H9 (cell line): ENCODE measurements at places on chromosomes 4 and X.

DNA sequence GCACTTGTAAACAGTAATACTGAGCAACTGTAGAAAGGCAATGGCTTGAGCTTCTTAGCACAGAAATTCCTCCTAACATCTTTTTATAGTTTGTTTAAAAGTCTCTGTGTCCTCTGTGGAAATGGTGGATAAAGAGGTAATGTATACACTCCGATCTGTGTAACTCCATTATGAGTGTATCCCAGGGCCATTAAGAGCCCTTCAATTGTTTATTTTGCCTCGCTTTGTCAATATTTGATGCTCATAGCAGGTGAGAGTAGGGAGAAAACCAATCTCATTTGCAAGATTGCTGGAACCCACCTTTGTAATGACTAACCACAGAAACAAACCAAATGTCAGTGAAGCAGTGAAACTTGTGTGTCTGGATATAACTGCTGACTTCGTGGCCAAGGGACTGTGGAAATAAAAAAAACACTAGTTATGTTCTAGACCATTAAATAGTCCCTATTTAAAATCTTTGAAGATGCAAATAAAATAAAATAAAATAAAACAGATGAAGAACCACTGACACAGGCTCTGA lies 598.2 kb upstream of the BOD1L1 start:
- H3K27ac ChIP-seq = no peak overlapping the region
- no peak overlapping the region for H3K4me3 ChIP-seq
- H3K36me3 ChIP-seq = no peaks in the 10 kb centered on the region
- no peak for DNase-seq

DNA sequence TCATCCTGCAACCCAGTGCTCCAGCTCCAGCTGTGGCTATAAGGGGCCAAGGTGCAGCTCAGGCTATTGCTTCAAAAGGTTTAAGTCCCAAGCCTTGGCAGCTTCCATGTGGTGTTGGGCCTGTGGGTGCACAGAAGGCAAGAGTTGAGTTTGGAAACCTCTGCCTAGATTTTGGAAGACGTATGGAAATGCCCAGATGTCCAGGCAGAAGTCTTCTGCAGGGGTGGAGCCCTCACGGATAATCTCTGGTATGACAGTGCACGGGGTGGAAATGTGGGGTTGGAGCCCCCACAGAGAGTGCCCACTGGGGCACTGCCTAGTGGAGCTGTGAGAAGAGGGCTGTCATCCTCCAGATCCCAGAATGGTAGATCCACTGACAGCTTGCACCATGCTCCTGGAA lies 44.5 kb downstream of the CYTL1 start:
- no peak overlapping the region for H3K27ac ChIP-seq
- no peaks in the 10 kb centered on the region for H3K4me1 ChIP-seq
- no peak for DNase-seq

GRCh38 chr4:32472918-32473317 lies 1752.7 kb downstream of the PCDH7 start:
- peak; percentile 32 for DNase-seq
- no peaks in the 10 kb centered on the region for H3K27me3 ChIP-seq
- no peaks in the 10 kb centered on the region for H3K4me1 ChIP-seq

GRCh38 chr4:96955226-96955625 lies 1115.3 kb downstream of the PDHA2 start:
- H3K4me1 ChIP-seq = no peaks in the 10 kb centered on the region
- DNase-seq = no peak
- H3K27me3 ChIP-seq = no peaks in the 10 kb centered on the region
- H3K27ac ChIP-seq = no peak overlapping the region
- H3K4me3 ChIP-seq = no peak overlapping the region

- H3K27me3 ChIP-seq = no peaks in the 10 kb centered on the region
- no peak overlapping the region for H3K27ac ChIP-seq
- H3K4me3 ChIP-seq = no peak overlapping the region
- peaks cover 4% of the 10 kb centered on the region; the same call in 1 of the 2 replicates for H3K4me1 ChIP-seq
- no peaks in the 10 kb centered on the region for H3K36me3 ChIP-seq
Measured at GRCh38 chrX:111259559-111259958, 10.7 kb downstream of the CAPN6 start.

DNA sequence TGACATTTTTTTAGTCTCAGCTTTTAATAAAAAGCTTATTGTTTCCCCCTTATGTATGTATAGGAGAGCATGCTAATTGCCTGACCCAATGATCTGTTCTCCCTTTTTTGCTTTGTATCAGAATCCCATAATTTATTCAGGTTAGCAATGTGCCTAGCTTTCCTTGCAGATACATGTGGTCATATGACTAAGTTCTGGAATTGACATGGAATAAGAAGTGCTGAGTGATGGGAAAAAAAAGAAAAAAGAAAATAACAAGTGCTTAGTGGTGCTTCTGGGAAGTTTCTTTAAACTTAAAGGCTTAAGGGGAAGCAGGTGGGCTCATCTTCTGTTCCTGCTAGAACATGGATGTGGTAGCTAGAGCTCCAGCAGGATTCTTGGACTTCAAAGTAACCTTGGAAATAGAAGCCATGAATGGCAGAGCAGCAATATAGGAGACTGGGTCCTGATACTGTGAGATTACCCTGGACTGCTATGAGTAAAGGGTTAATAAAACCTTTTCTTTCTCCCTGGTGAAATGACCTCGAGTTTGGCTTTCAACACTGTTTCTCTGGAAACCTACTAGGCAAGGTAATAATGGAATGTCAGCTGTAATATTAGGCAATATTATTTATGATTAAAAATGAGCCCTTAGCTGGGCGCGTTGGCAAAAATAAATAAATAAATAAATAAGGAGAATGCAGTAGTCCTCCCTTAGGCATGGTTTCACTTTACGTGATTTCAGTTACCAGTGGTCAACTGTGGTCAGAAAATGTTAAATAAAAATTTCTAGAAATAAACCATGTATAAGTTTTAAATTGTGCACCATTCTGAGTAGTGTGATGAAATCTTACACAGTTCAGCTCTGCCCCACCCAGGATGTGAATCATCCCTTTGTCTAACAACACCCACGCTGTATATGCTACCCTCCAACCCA lies 16.7 kb upstream of the RBM41 start:
- no peak overlapping the region for H3K4me3 ChIP-seq
- peaks cover 11% of the 10 kb centered on the region for H3K36me3 ChIP-seq
- no peak overlapping the region for H3K27ac ChIP-seq
- H3K27me3 ChIP-seq = no peaks in the 10 kb centered on the region

- peaks cover 2% of the 10 kb centered on the region; the same call in 1 of the 2 replicates for H3K4me1 ChIP-seq
- H3K27me3 ChIP-seq = no peaks in the 10 kb centered on the region
- H3K4me3 ChIP-seq = no peak overlapping the region
- no peaks in the 10 kb centered on the region for H3K36me3 ChIP-seq
- DNase-seq = no peak
Measured at GRCh38 chr4:82569727-82570126, 7.9 kb upstream of the TMEM150C start.

- DNase-seq = no peak
- H3K4me3 ChIP-seq = no peak overlapping the region
Measured at GRCh38 chr4:40157436-40157835, 39.4 kb upstream of the RHOH start.

DNA sequence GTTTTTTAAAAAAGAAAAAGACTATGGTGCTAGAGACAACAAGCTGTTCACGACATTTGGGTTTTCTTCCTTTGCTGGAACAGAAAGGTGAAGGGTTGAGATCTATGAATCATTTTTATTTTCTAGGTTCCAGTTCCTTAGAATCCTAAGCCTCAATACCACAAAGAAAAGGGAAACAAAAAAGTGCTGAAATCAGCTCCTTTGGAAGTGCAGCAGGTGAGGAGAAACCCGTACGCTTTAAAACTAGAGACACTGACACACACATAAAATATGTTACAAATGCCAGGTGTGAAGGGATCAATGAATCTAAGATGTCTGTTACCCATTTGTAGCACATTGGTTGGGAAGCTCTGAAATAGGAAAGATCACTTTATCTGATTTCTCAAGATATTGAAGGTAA lies 125.2 kb downstream of the AREG start:
- no peak for DNase-seq
- H3K4me1 ChIP-seq = no peaks in the 10 kb centered on the region
- H3K27me3 ChIP-seq = no peaks in the 10 kb centered on the region
- H3K4me3 ChIP-seq = no peak overlapping the region
- H3K36me3 ChIP-seq = peaks cover 13% of the 10 kb centered on the region; the same call in 1 of the 2 replicates

DNA sequence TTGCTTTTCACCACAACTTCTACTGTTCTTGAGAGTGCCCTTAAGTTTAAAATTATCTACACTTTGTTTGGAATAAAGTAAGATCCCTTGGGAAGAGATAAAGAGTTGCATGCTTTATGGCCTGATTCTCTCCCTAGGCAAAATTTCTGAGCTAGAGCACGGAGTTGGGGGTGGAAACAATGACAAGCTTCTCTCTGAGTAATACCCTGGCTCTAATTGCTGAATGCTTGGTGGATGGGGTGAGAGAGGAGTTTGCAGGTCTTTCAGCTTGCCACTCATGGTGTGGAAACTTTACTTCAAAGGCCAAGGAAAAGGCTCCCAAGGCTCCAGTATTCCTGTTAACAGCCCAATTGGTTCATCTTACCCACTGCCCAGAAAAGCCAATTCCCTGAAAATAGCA lies 26.1 kb upstream of the PRDM8 start:
- H3K36me3 ChIP-seq = no peaks in the 10 kb centered on the region
- DNase-seq = no peak
- no peaks in the 10 kb centered on the region for H3K4me1 ChIP-seq
- H3K27ac ChIP-seq = no peak overlapping the region
- H3K27me3 ChIP-seq = peaks cover 2% of the 10 kb centered on the region; the same call in 1 of the 2 replicates
- no peak overlapping the region for H3K4me3 ChIP-seq

- no peaks in the 10 kb centered on the region for H3K36me3 ChIP-seq
- H3K27me3 ChIP-seq = no peaks in the 10 kb centered on the region
- no peak overlapping the region for H3K27ac ChIP-seq
- H3K4me3 ChIP-seq = no peak overlapping the region
- H3K4me1 ChIP-seq = no peaks in the 10 kb centered on the region
- DNase-seq = no peak
Measured at GRCh38 chr4:47786958-47787370, 50.9 kb downstream of the CORIN start.

DNA sequence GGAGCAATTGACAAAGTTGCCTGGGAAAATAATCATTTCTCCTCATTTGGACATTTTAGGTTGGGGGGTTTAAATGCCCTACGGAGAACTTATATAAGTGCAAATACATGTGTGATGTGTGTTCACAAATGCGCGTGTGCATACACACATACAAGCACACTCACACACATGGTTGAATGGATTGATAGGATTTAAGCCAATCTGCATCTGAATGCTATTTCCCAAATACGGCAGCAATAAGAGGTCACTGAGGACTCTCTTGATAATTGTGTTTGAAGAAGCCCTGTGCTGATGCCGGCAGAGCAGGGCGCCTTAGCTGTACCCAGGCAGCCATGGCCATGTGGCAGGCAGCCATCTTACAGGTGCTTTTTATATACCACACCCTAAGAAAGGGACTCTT lies 165.3 kb upstream of the LEF1 start:
- H3K4me1 ChIP-seq = no peaks in the 10 kb centered on the region; the same call in 1 of the 2 replicates
- H3K36me3 ChIP-seq = no peaks in the 10 kb centered on the region
- DNase-seq = no peak
- no peak overlapping the region for H3K27ac ChIP-seq
